Activated T-helper 2 cell treated with anti-CD3 and anti-CD28 coated beads, Interferon-gamma antibody, Interleukin-2, Interleukin-4, amounts not matched to agents 10 μg/mL and 5 μg/mL and 100 μg/mL, durations not matched to agents 14 hours and 24 hours and 36 hours (primary cell): ENCODE measurements at places on chromosomes 11 and 22. TPM values are rescaled to one million over a fixed set of nuclear protein-coding genes. Genes with fewer than 3 reads are reported as not detected.

SCGB1D2 gene
- not detected in 2 replicates for total RNA-seq

DNA sequence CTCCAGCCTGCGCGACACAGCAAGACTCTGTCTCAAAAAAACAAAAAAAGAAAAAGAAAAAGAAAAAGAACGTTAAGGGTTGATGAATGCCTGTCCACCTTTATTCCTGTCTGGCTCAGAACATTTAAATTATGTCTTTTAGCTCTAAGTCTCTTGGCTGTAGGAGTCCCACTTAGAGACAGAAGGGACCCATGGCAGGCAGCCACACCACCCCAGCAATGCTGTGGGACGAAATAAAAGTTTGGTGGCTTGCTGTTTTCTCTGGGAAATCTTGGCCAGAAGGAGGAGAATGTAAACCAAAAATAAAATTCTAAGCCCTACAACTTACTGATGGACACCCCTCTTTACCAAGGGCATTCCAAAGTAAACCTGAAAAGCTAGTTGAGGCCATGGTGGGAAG, 38.9 kb upstream of the GNAZ start:
- no peak for DNase-seq

- no peak for DNase-seq
These were observed 20.3 kb downstream of the AP2A2 start for GRCh38 chr11:945986-946385.

- no peak for DNase-seq
These were observed 211.4 kb downstream of the DSCAML1 start for GRCh38 chr11:117585631-117586030.

GRCh38 chr11:14669499-14669898, 25.9 kb downstream of the PDE3B start:
- no peak for DNase-seq

GRCh38 chr11:78214331-78215194, 25.8 kb downstream of the USP35 start:
- DNase-seq = no peak

- no peak for DNase-seq
These were observed 8.5 kb downstream of the MRPL16 start for GRCh38 chr11:59801981-59802638.
